ENCODE measurements at places on chromosomes 1 and 21. TPM values are rescaled to one million over a fixed set of nuclear protein-coding genes. Genes with fewer than 3 reads are reported as not detected.

Gene SPRR3
- not detected for total RNA-seq

DNA sequence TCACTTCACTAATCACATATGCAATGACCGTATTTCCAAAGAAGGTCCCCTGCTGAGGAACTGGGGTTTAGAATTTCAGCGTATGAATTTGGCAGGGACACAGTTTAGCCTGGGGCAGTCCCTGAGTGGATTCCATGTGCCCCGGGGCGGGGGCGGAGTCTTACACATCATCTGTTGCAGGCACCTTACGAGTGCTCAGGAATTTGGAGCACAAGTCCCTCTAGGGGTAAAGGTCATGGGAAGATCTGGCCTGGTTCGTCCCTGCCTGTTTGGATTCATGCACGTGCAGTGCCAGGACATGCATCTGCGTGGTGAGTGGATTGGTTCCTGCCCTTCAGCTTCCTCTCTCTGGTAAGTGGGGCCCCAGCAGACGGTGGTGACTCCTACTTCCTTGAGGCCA lies 208.3 kb upstream of the C1orf174 start:
- DNase-seq, result no peak

GRCh38 chr1:37309574-37309973 lies 164.8 kb upstream of the ZC3H12A start:
- DNase-seq, result no peak

GRCh38 chr21:18114810-18115209 lies 129.8 kb upstream of the CHODL start:
- no peak for DNase-seq

All from glutamatergic neuron (in vitro differentiated cells).